Right renal pelvis (tissue), 4 donors: ENCODE measurements at places on chromosomes 2 and 18. TPM values are rescaled to one million over a fixed set of nuclear protein-coding genes. Genes with fewer than 3 reads are reported as not detected.
A peak's percentile ranks its signal among the peaks of the same experiment; 100 is the strongest.

HOXD12 gene
- 0.20 TPM for polyA plus RNA-seq

GRCh38 chr18:78492064-78492812 is 487.4 kb upstream of the SALL3 start:
- no peak for DNase-seq

DNA sequence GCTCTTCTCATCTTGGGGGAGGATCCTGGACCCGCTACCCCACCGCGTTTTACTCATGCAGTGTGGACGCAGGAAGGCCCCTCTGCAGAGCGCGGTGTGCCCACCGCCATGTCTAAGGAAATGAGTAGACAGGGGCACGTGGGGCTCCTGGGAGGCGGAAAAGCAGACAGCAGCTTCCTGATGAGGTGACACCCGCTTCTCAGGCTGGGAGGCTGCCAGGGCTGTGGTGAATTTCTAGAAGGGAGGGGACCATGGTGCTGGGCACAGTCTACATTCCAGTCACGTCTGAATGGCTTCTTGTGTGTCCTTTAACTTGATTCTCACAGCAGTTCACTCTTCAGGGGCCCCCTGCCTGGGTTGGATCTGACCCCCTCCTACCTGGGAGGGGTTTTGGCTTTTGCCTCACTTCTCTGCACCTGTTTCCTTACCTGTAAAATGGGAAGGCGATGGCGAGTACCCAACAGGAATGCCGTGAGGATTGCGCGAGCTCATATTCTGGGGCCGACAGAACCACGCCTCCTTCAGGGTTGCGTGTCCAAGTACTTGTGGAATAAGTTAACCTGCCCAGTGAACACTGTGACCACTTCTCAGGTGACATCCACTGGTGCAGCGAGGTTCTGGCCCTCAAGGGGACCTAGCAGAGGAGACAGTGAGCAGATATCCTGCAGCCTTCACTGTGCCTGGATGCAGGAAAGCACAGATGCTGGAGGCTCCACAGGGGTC is 32.3 kb upstream of the MBP start:
- DNase-seq: no peak

RUFY4 gene
- 0.18 TPM for polyA plus RNA-seq

GRCh38 chr18:77170890-77171410 is 38.4 kb upstream of the MBP start:
- DNase-seq: no peak

GYPC gene
- polyA plus RNA-seq: 57.0 TPM

- DNase-seq: no peak
Observed at GRCh38 chr2:207621501-207622039, 3.6 kb downstream of the METTL21A start.

DNA sequence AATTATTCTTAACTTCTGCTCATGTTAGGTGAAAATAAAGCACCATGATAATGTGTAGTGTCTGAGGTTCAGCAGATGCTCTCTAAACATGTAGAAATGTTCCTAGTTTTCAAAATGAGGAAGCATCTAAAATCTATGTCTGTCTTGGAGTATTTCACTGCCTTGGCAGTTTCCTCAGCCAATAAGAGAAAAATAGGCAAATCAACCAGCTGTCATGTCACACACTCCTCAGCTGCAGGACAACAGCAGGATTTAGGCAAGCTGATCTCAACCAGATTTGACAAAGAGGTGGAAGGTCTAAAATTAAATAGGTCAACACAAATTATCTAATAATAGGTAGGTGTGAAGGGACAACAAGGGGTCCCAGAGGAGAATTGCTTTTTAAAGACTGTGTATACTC is 164.1 kb upstream of the BOD1L2 start:
- no peak for DNase-seq

GRCh38 chr2:221674446-221674845 is 102.3 kb upstream of the EPHA4 start:
- no peak for DNase-seq

GRCh38 chr18:50057009-50057408 is 137.9 kb downstream of the MYO5B start:
- no peak for DNase-seq

DNA sequence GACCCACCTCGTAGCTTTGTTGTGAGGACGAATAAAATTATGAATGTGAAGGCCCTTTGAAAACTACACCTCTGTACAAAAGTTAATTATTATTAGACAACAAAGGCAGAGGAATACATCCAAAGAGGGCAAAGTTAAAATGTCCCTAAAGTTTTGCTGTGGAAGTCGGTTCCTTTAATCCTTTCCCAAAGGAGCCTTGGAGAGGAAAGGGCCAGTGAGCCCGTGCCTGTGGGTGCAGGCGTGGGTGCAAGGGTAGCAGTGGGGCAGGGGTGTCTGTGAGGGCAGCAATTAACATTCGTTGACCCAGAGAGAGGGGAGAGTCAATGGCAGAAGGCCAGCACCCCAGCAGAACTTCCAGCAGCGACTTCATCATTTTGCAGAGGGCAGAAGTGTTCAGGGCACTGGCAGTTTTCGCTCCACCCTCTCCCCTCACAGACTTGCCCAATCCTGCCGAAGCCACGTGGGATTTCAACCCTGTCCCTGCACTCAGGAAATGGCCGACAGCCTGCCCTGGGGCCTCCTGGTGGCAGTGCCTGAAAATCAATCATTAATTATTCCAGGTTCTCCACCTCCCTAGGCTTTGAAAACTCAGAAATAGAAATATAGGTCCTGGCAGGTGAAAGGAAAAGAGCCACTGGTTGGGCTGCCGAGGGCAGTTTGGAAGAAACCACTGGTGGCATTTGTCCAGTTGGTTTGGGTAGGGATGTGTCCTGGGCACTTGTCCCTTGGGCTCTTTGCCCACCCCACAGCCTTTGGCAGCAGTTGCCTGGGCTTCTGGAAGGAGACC is 4.2 kb upstream of the PAX8 start:
- DNase-seq: peak; percentile 68

UGT1A3 gene
- polyA plus RNA-seq: not detected

DNA sequence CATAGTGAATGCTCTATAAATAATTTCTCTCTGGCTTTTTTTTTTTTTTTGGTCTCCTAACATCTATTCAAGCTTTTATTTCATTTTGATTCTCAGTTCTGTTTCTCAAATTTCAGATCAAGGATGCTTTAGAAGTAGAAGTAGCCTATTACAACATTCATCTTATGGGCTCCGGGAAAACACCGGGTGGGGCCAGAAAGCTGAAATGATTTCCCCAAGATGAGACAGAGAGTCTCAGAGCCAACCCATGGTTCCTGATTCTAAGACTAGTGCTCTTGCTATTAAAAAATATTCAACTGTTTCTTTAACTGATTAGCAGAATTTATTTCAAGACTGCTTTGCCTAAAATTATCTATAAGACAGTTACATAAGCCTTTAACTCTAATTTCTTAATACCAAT is 147.2 kb upstream of the CCDC68 start:
- no peak for DNase-seq

DNA sequence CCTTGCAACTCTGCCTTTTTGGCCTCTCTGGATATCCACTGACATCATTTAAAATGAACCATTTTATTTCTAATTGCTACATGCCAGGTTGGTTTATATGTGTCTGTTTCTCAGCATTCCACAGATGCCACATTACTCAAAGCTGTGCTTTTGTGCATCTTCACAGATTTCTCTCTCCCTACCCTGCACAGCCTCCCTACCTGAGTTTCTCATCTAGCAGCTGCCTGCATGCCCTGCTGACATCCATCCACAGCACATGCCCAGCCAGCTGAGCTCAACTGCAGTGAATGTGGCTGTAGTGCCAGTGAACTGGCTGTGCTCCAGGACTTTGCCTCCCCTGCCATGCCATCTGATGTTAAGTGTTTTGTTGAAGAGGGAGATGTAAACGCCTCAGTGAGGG is 44.5 kb downstream of the PKP4 start:
- DNase-seq: no peak

GRCh38 chr18:56067214-56067894 is 479.4 kb upstream of the TCF4 start:
- DNase-seq: no peak

GRCh38 chr2:38690499-38691420 is 24.8 kb downstream of the GALM start:
- no peak for DNase-seq

CDH19 gene
- 0.74 TPM for polyA plus RNA-seq

OR6B2 gene
- not detected for polyA plus RNA-seq

DNA sequence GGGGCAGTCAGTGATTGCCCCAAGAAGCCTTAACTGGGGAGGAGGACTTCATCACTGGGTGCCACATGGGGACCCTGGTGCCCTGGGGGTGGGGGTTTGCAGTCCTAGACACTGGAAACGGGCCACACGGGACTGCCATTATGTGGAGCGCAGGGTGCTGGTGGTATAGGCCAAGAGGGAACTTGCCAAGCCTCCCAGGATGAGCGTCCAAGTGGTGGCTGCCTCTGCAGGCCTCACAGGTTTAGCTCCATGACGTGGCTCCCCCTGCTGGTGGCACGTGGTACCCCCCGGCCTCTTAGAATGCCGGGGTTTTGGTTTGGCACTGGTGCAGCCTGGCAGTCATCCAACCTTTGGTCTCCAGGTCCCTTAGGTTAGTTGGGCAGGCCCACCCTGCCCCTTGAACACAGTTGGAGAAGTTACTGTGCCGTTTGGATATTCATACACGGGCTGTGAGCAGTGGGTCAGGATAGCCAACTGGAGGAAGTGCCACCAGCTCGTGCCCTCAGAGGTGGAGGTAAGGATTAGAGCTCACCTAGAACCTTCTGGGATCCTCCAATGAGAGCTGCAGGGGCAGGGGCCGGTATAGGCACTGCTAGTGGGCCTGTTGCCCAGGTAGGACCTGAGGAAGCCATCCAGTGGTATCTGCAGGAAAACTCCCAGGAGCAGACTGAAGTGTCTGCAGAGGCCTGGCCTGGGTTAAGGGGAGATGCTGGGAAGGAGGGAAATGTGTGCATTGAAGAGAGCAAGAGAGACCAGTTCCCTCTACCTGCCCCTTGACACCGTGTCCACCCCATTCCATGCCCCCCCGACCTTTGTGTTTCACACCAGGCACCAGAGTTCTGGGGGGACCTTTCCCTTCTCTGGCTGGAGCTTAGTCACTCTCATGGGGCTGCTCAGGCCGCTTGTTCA is 5.7 kb downstream of the PTMA start:
- DNase-seq: no peak

- no peak for DNase-seq
Observed at GRCh38 chr2:83850071-83850725, 608.9 kb downstream of the SUCLG1 start.

- DNase-seq: no peak
Observed at GRCh38 chr2:134679745-134680144, 39.1 kb downstream of the TMEM163 start.

DNA sequence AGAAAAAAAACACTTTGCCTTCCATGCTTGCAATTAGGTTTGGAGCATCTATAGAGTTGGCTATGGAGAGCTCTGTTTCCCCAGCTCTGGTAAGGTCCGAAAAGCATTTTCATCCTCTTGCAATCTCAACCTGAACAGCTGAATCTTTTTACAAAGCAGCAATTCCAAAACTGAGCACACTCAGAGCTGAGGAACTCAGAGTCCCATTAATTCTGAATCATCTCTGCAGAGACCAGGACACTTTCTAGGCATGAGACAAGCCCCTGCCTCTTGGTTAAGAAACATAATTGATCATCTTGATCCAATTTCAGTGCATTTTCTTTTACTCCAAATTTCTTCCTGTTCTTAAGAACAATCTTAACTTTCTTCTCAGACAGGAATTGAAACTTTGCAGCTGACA is 4.2 kb downstream of the CNGA3 start:
- DNase-seq: no peak

GRCh38 chr2:191386938-191387536 is 141.8 kb downstream of the MYO1B start:
- DNase-seq: no peak

- no peak for DNase-seq
Observed at GRCh38 chr18:29084120-29084519, 907.2 kb upstream of the CDH2 start.

DNA sequence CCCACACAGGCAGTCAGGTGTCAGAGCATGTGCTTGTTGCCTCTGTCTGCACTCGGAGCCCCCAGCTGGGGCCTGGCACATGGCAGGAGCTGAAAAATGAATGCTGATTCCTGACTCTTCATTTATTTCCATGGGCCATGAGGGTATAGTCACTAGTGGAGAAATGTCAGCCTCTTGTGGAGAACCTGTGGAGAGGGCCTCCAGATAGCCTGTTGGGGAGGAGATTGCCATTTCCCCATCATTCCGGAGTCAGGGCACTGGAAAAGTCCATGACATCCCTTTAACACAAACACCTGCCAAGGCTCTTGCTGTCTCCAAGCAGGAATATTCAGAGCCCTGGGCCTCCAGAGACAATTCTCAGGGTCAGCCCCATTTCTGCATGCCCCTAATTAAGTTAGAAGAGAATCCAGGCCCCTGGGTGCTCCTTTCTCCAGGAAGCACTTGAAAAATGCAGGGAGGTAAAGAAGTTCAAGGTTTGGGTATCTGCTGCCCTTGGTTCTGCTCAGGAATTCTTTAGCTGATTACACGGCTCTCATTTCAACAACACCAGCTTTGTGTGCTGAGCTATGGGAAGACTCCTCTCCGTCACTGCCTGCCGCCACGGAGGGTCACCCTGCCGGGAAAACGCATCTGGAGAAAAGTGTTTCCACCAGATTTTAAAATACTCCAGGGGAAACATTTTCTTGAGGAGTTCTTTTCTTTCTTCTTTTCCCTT is 311.3 kb downstream of the MYCN start:
- no peak for DNase-seq

DNA sequence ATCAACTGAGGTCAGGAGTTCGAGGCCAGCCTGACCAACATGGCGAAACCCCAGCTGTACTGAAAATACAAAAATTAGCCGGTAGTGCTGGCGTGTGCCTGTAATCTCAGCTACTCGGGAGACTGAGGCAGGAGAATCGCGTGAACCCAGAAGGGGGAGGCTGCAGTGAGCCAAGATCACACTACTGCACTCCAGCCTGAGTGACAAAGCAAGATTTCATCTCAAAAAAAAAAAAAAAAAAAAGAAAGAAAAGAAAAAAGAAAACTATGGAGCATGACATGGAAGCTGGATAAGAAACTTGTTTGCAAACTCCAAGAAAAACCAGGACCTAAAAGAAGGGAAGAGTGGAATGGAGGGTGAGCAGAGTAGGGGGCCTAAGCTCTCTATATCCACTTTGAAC is 1.9 kb upstream of the CHMP1B start:
- DNase-seq: no peak

REG3A gene
- polyA plus RNA-seq: not detected

DNA sequence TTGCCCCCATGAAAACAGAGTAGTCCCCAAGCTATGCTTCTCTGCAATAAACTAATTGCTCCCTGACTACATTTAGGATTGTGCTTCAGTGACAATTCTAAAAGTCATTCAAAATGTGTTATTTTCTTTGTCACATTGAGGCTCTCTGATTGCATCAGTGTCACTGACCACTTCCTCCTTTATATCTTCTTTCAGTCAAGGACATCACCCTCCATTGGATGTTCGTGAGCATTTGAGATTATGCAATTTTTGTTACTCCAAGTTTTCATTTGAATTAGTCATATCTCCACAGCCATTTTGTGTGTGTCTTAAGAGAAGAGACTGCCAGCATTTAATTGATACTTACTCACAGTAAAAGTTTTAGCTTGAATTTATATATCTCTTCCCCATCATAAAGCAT is 780.8 kb upstream of the GCFC2 start:
- no peak for DNase-seq
